Breast epithelium (tissue), 4 donors: ENCODE measurements at places on chromosomes 1 and 21. TPM values are rescaled to one million over a fixed set of nuclear protein-coding genes. Genes with fewer than 3 reads are reported as not detected.

The SH2D2A gene
- 5.4 TPM for total RNA-seq

The MRAP gene
- total RNA-seq: 8.8 TPM

The CR1 gene
- 14.7 TPM for total RNA-seq

The TDRD5 gene
- 3.9 TPM for total RNA-seq

The BRINP3 gene
- not detected for total RNA-seq

The HSPA6 gene
- 17.1 TPM for total RNA-seq

The PDPN gene
- total RNA-seq: 29.2 TPM

The OR2M5 gene
- total RNA-seq: not detected

The SMCP gene
- not detected for total RNA-seq

The CENPS gene
- 5.9 TPM for total RNA-seq

GRCh38 chr21:32483293-32483595, 70.7 kb downstream of the EVA1C start:
- H3K4me1 ChIP-seq: no peaks in the 10 kb centered on the region
- H3K27me3 ChIP-seq: no peaks in the 10 kb centered on the region
- DNase-seq: peak; percentile 35
- H3K4me3 ChIP-seq: no peak overlapping the region
- H3K27ac ChIP-seq: peak overlapping the region; percentile 82

GRCh38 chr1:115757326-115757725, 11.2 kb downstream of the CASQ2 start:
- H3K27me3 ChIP-seq: no peaks in the 10 kb centered on the region
- H3K4me3 ChIP-seq: no peak overlapping the region
- no peaks in the 10 kb centered on the region for H3K4me1 ChIP-seq

GRCh38 chr1:204344665-204345355, 14.9 kb downstream of the PLEKHA6 start:
- peaks cover 4% of the 10 kb centered on the region for H3K4me1 ChIP-seq
- H3K27me3 ChIP-seq: no peaks in the 10 kb centered on the region
- no peak overlapping the region for H3K27ac ChIP-seq
- H3K4me3 ChIP-seq: no peak overlapping the region
- DNase-seq: no peak

GRCh38 chr1:30371179-30371788, 352.1 kb downstream of the MATN1 start:
- no peaks in the 10 kb centered on the region for H3K27me3 ChIP-seq
- H3K4me1 ChIP-seq: no peaks in the 10 kb centered on the region
- H3K27ac ChIP-seq: no peak overlapping the region
- no peak for DNase-seq
- no peak overlapping the region for H3K4me3 ChIP-seq
- no peaks in the 10 kb centered on the region for H3K36me3 ChIP-seq

GRCh38 chr1:208909011-208909984, 665.1 kb upstream of the PLXNA2 start:
- H3K4me1 ChIP-seq: no peaks in the 10 kb centered on the region
- H3K36me3 ChIP-seq: no peaks in the 10 kb centered on the region
- DNase-seq: no peak
- H3K27ac ChIP-seq: no peak overlapping the region
- no peak overlapping the region for H3K4me3 ChIP-seq

- H3K27ac ChIP-seq: no peak overlapping the region
- no peaks in the 10 kb centered on the region for H3K27me3 ChIP-seq
- no peak overlapping the region for H3K4me3 ChIP-seq
- no peak for DNase-seq
- no peaks in the 10 kb centered on the region for H3K36me3 ChIP-seq
Observed at GRCh38 chr1:201217851-201218250, 27.2 kb downstream of the IGFN1 start.

GRCh38 chr1:112357467-112357866, 38.5 kb upstream of the CTTNBP2NL start:
- no peak for DNase-seq
- no peak overlapping the region for H3K4me3 ChIP-seq

GRCh38 chr1:90509225-90510048, 207.7 kb downstream of the BARHL2 start:
- no peak overlapping the region for H3K27ac ChIP-seq
- no peak for DNase-seq
- no peaks in the 10 kb centered on the region for H3K27me3 ChIP-seq
- no peak overlapping the region for H3K4me3 ChIP-seq

DNA sequence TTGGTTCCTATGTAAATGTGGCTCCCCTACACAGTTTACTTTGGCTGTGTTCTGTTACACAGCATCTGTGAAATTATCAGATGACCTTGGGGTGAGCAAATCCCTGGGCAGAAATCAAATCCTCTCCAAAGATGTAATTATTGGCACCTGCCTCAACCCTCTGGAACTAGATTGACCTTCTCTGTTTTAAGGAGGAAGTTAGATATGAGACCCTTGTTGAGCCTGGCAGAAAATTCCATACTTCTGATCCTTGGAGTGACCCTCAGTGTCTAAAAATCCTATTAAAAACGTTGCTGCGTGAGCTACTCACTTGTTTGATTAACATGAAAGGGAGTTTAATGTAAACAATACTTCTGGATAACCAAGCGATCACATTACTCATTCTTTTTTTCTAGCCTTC, 122.0 kb downstream of the CLIC6 start:
- no peak overlapping the region for H3K4me3 ChIP-seq
- H3K4me1 ChIP-seq: peaks cover 21% of the 10 kb centered on the region
- DNase-seq: no peak
- H3K36me3 ChIP-seq: peaks cover 12% of the 10 kb centered on the region

DNA sequence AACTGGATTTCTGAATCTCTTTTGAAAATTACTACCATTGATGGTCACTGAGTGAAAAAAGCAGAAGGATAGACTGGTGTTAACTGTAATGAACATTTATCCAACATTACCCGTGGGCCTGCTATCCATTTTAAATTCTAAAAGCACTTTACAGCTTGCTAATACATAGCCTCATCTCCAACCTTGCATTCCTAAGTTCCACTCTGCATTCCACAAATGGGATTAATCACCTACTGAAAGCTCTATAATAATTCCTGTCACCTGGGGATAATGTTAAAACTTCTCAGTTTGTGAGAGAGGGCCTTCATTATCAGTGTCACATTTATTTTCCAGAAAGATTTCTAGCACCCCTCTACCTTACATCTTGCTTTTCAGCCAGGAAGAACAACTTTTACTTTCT, 38.2 kb downstream of the PTPRC start:
- no peaks in the 10 kb centered on the region for H3K4me1 ChIP-seq
- H3K27me3 ChIP-seq: no peaks in the 10 kb centered on the region

DNA sequence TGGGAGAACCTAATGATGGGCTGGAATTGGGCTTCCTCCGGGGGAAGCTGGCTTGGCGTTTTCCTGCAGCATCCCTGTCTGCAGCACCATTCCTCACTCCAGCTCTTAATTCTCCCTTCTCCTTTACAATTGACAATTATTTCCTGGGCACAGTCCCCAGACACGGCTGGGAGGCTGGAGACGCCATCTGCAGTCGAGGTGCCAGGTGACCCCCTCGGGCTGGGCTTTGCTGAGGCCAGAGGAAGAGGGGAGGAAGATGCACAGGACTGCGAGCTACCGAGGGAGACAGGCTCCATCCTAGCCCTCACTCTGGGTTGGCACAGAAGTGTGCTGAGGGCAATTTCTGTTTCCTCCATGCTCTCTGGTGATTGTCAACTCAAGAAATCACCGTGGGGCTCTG, 453.8 kb downstream of the PTPRU start:
- H3K36me3 ChIP-seq: no peaks in the 10 kb centered on the region
- no peak overlapping the region for H3K4me3 ChIP-seq
- DNase-seq: no peak
- no peak overlapping the region for H3K27ac ChIP-seq
- H3K27me3 ChIP-seq: no peaks in the 10 kb centered on the region

DNA sequence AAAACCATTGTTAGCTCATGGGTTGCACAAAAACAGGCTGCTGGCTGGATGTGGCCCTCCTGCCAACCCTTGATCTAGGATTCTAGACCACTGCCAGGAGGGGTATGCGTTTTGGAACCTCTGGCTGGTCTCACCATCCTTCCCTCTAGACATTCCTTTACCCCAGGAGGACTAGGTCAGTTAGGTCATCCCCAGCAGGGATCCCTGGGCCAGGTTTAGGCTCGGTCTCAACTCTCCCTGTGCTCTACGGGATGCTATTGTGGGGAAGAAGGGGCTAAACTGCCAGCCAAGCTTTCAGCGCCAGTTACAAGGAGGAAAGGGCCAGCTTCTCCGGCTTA, 22.7 kb downstream of the SLC2A1 start:
- H3K27me3 ChIP-seq: no peaks in the 10 kb centered on the region
- peak overlapping the region; percentile 56 for H3K27ac ChIP-seq
- DNase-seq: peak; percentile 7
- no peak overlapping the region for H3K4me3 ChIP-seq

- no peaks in the 10 kb centered on the region for H3K36me3 ChIP-seq
- H3K4me3 ChIP-seq: no peak overlapping the region
- DNase-seq: no peak
Observed at GRCh38 chr1:178458203-178458602, 38.6 kb downstream of the CLEC20A start.

- DNase-seq: no peak
- H3K36me3 ChIP-seq: no peaks in the 10 kb centered on the region
- H3K4me3 ChIP-seq: no peak overlapping the region
Observed at GRCh38 chr21:37800057-37800455, 116.2 kb downstream of the KCNJ6 start.

- no peak for DNase-seq
- H3K27me3 ChIP-seq: no peaks in the 10 kb centered on the region
- no peak overlapping the region for H3K27ac ChIP-seq
- no peak overlapping the region for H3K4me3 ChIP-seq
- peaks cover 2% of the 10 kb centered on the region for H3K4me1 ChIP-seq
- H3K36me3 ChIP-seq: no peaks in the 10 kb centered on the region
Observed at GRCh38 chr1:32647308-32648134, 2.8 kb downstream of the ZBTB8OS start.

DNA sequence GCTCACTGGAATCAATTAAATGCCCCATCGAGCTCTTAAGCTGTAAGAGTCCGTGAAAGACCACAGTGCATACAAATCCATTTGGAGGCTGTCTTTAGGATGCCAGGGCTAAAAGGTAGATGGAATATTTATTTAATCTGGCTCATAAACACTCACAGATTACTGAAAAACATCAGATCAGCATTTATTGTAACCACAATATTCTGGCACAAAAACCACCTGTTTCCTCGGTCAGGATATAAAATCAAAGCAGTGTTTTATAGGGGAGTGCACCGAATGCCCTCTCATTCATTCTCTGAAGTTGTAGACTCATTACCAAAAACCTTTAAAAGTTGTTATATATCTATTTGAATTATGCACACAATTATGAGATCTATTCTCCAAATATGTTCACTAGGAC, 500.9 kb downstream of the NEGR1 start:
- H3K27me3 ChIP-seq: no peaks in the 10 kb centered on the region
- no peak overlapping the region for H3K4me3 ChIP-seq
- H3K27ac ChIP-seq: no peak overlapping the region

DNA sequence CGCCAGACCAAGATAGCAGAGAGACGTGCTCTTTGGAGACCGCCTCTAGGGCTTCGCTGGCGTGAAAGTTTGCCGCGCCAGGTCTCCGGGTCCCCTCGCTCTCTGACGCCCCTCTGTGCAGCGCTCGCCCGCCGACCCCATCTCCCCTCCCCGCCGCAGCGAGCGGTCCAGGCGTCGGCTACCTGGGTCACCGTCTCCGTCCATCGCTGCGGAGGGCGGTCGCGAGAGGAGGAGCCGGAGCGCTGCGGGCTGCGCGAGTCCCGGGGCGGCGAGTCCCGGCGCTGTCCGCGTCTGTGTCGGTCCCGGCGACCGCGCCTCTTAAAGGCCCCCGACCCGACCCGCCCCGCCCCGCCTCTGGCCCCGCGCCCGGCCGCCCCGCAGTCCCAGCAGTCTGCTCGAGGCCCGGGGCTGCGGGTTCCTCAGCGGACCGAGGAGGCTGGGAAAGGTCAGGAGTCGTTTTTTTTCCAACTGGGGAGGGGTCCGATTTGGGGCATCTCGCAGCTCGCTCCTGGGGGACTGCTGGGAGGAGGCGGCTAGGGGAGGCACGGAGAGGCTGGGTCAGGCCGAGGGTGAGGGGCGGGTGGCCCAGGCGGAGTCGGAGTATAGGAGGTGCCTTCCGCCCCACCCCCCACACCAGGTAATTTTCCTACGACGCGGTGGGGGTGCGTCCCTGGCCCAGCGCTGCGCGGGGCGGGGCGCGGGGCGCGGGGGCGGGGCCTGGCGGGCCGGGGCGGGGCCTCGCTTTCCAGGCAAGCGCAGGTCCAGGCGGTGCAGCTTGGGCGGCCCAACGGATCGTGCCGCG, at the start of the genes FBXO2 and FBXO44:
FBXO2 (minus strand) TSS at position 293 of the 802 bp plus-strand sequence; CDS start at position 204, 89 bp downstream.
FBXO44 (plus strand) TSS at position 741 of the 802 bp plus-strand sequence. CDS start 959 bp downstream, outside the sequence.
- H3K4me1 ChIP-seq: no peaks in the 10 kb centered on the region
- H3K27ac ChIP-seq: peak within 1 kb of the TSS; percentile 90
- H3K36me3 ChIP-seq: no peaks in the 10 kb centered on the region
- no peaks in the 10 kb centered on the region for H3K27me3 ChIP-seq

- H3K4me1 ChIP-seq: peaks cover 7% of the 10 kb centered on the region
- peak overlapping the region; percentile 76 for H3K27ac ChIP-seq
- H3K27me3 ChIP-seq: no peaks in the 10 kb centered on the region
Observed at GRCh38 chr1:77516106-77516505, 166.4 kb downstream of the ZZZ3 start.
